Ascending aorta (tissue), 2 donors: ENCODE measurements at places on chromosomes 1 and 21.

GRCh38 chr1:81113688-81114087 is 687.0 kb upstream of the ADGRL2 start:
- no peak for DNase-seq
- no peak overlapping the region for H3K4me3 ChIP-seq
- no peaks in the 10 kb centered on the region for H3K4me1 ChIP-seq
- H3K27me3 ChIP-seq, result no peaks in the 10 kb centered on the region
- no peak overlapping the region for H3K27ac ChIP-seq

DNA sequence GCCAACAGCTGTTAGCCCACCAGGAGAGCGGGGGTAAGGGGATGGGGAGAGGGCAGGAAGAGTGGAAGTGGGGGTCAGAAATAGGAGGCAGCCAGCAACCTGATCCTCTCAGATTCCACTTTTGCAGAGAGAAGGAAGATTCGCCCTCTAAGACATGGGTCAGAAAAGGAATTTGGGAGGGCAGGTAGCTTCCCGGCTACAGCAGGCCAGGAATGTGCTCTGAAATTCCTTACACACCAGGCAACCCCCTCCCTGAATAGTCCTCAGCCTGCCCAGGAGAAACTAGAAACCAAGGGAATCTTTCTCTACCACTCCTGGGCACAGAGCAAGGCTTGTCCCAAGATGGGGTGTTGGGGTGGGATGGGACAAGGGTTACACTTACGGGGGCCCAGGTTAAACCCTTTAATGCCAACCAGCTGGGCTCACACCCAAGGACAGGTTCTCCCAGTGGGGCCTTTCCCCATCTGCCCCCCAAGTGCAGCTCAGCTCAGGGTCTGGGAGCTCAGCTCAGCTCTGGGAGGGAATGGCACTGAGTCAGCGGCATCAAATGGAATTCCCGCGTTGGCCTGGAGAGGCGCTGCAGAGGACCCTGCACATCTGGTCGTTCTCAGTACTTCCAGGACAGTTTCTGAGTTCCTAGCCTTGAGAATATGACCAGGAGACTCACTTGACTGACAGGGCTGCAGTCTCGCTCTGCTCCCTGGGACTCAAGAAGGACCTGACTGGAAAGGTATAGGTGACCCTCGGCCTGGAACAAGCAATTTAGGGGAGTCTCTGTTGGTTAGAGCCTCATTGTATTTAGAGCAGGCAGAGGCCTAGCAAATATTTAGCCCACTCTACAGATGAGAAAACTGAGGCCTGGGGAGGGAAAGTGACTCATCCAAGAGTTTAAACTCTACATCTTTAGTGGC is 761 bp downstream of the TNNT2 start:
- H3K4me3 ChIP-seq, result no peak overlapping the region
- DNase-seq, result no peak
- no peaks in the 10 kb centered on the region for H3K4me1 ChIP-seq
- H3K27me3 ChIP-seq, result no peaks in the 10 kb centered on the region
- H3K27ac ChIP-seq, result no peak overlapping the region
- no peaks in the 10 kb centered on the region for H3K36me3 ChIP-seq

DNA sequence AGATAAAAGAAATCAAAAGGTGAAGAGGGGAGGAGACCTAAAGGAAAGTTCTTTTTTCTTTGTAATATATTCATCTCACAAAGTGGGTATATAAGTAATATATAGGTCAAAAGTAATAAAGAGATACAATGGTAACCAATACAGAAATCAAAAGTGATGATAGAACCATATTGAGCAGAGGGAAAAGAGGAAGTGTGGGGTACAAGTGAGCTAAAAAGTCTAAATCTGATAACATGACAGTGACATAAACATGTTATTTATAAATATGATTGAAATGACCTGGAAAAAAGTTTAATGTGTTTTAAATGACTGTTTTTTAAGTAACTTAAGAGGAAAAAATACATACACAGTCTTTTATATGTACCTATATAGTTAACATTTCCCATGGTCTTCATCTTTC is 70.5 kb downstream of the MRPL39 start:
- H3K27me3 ChIP-seq, result no peaks in the 10 kb centered on the region
- H3K4me3 ChIP-seq, result no peak overlapping the region
- no peak overlapping the region for H3K27ac ChIP-seq
- H3K4me1 ChIP-seq, result no peaks in the 10 kb centered on the region
- H3K36me3 ChIP-seq, result no peaks in the 10 kb centered on the region

- H3K36me3 ChIP-seq, result peaks cover 5% of the 10 kb centered on the region
- peak overlapping the region; percentile 33 for H3K4me3 ChIP-seq
- no peak for DNase-seq
- peak overlapping the region; percentile 29 for H3K27ac ChIP-seq
- no peaks in the 10 kb centered on the region for H3K27me3 ChIP-seq
These were observed 5.3 kb downstream of the ARF1 start for GRCh38 chr1:228087771-228088251.

DNA sequence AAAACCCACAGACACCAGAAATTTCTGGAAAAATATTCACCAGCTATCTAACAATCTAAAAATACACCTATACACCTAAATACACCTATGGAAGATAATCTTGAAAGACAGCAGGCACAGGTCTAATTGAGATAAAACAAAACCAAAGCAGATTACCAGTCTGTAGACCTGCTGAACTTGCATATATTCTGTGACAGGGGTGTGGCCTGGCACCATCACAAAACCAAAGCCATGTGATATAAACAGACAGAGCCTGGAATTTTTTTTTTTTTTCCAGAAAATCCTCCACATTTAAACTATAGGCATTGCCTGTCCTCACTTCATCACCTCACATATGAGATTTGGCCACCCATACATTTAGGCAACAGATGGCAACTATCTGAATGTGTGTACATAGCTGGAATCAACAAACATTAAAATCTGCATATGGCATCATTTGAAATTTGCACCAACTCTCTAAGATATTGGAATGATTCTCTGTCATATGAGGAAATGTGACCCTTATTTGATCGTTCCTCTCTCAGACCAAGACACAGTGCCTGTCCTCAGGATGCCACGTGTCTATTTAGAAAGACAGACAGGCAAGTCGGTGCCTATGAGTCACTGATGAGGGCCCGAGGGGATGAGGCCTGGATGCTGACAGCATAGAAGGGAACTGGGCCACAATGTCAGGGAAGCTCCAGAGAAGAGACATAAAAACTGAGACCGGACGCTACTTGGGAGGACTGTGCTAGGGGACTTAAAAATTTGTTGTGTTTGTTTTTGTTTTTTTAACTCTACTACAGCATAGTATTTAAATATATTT is 32.6 kb downstream of the NMNAT2 start:
- no peak for DNase-seq

GRCh38 chr21:33938381-33938780 is 22.8 kb upstream of the ATP5PO start:
- no peaks in the 10 kb centered on the region for H3K27me3 ChIP-seq
- no peaks in the 10 kb centered on the region for H3K4me1 ChIP-seq
- H3K4me3 ChIP-seq, result no peak overlapping the region
- no peak overlapping the region for H3K27ac ChIP-seq

GRCh38 chr1:205630241-205630640 is 1.6 kb downstream of the ELK4 start:
- peaks cover 21% of the 10 kb centered on the region for H3K4me1 ChIP-seq
- H3K27ac ChIP-seq, result peak overlapping the region; percentile 89
- no peaks in the 10 kb centered on the region for H3K27me3 ChIP-seq
- DNase-seq, result no peak

- no peak for DNase-seq
- peaks cover 35% of the 10 kb centered on the region for H3K36me3 ChIP-seq
- H3K4me3 ChIP-seq, result no peak overlapping the region
These were observed 5.4 kb downstream of the RUSC1 start for GRCh38 chr1:155326020-155326526.

- H3K4me3 ChIP-seq, result no peak overlapping the region
- no peaks in the 10 kb centered on the region for H3K27me3 ChIP-seq
- DNase-seq, result no peak
- peaks cover 7% of the 10 kb centered on the region for H3K36me3 ChIP-seq
These were observed 15.4 kb downstream of the CTH start for GRCh38 chr1:70426154-70427131.

GRCh38 chr1:225449774-225450173 is 21.9 kb upstream of the LBR start:
- no peak for DNase-seq
- H3K27me3 ChIP-seq, result no peaks in the 10 kb centered on the region
- H3K4me1 ChIP-seq, result peaks cover 2% of the 10 kb centered on the region
- H3K4me3 ChIP-seq, result no peak overlapping the region
- no peaks in the 10 kb centered on the region for H3K36me3 ChIP-seq

DNA sequence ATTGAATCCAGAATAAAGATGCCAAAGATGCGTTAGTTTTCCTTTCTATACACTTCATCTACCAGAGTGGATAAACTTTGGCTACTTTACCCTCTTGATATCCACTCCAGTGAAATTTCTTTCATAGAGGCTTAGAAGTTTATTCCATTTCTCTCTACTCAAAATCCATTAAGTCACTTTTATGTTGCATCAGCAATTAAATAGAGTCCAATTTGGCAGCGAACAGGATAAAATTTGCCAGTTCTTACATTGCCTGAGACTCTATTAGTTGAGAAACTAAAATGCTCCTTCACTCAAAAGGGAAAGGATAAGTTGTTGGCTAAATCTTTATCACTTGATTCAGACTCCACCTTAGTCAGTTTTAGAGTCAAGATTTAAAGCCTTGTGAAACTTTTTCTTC is 57.9 kb downstream of the ACBD6 start:
- no peaks in the 10 kb centered on the region for H3K36me3 ChIP-seq
- H3K27me3 ChIP-seq, result no peaks in the 10 kb centered on the region
- no peaks in the 10 kb centered on the region for H3K4me1 ChIP-seq
- H3K4me3 ChIP-seq, result no peak overlapping the region
- H3K27ac ChIP-seq, result no peak overlapping the region
- DNase-seq, result no peak

DNA sequence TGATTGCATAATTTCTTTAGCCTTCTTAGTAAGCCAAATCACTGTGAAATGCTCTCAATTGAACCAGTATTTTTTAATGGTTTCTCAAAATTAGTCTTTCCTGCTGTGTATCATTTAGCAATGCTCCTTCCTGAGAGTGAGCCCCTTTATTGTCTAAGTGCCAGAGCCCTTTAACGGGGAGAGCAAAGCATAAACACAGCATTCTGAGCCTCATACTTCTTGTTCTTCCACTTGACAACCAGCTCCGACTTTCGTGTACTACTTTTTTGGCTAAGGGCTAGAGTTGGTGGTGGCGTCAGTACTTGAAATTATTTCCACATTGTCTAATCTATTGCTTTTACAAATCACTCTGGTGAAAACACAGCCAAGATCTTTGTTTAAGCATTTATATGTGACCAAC is 299.0 kb downstream of the TPR start:
- DNase-seq, result no peak
- no peak overlapping the region for H3K4me3 ChIP-seq
- peak overlapping the region; percentile 62 for H3K27ac ChIP-seq
- H3K27me3 ChIP-seq, result no peaks in the 10 kb centered on the region
- peaks cover 7% of the 10 kb centered on the region for H3K36me3 ChIP-seq
- H3K4me1 ChIP-seq, result peaks cover 2% of the 10 kb centered on the region

DNA sequence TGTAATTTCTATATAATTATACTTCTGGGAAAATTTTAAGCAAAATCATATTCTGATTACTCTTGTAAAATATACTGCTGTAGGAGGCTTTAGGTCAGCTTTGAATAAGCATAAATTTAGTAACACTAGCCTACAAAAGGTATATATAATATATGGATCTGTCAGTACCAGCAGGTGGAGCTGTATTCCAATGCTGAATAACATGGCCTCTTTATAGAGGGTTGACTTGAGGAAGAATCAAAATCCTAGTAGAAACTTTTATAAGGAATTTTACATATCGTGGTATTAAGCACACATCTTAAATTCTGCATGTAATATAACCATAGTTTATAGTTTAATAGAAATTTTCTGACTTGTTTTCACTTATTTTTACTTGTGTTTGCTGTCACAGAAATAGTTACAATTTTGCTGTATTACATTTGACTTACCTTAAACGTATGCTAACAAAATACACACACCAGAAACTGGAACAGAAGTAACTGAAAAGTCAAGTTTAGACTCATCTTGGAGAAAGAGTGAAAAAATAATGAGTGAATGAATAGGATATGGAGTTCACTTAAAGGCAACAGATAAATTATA is 79.3 kb downstream of the HMCN1 start:
- no peak for DNase-seq
- no peak overlapping the region for H3K4me3 ChIP-seq
- peaks cover 8% of the 10 kb centered on the region for H3K4me1 ChIP-seq

GRCh38 chr21:39681257-39681656 is 63.7 kb upstream of the IGSF5 start:
- no peaks in the 10 kb centered on the region for H3K27me3 ChIP-seq
- no peak for DNase-seq
- no peaks in the 10 kb centered on the region for H3K4me1 ChIP-seq
- no peaks in the 10 kb centered on the region for H3K36me3 ChIP-seq
- no peak overlapping the region for H3K4me3 ChIP-seq

DNA sequence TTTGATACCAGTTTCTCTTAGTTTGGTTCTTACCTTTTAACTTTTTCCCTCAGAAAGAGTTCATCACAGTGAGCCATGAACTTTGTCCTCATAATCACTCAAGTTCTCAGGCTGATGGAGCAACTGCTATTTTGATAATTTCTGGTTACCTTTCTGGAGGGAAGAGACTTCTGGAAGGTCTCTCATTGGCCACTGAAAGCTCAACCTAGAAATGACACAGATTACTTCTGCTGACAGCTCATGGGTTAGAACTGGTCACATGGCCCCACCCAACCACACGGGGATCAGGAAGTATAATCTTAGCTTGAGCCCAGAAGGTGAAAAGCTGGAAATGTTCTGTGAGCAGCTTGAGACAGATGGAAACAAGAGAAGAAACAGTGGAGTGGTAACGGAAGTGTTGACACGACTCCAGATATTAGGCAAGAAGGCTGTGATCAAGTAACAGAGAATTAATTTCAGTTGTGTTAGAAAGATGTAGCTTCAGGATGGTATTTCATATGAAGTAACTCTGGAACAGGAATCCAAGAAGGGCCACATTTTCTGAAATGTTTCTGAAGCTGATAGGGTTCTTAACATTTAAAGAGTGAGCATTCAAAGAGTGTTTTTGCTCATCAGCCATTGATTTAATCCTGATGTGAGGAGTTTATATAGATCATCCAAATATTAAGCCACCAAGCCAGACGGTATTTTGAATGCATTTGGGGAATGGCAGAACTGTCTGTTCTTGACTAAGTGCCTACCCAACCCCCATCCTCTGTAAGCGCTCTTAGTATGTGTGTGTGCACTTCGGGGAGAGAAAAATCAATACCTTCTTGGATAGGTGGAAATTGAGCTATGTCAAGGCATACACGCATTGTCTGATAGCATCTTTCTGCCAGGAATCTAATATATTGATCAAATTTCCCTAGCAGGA is 21.9 kb upstream of the XPR1 start:
- no peaks in the 10 kb centered on the region for H3K27me3 ChIP-seq
- H3K4me1 ChIP-seq, result no peaks in the 10 kb centered on the region
- H3K27ac ChIP-seq, result no peak overlapping the region
- H3K4me3 ChIP-seq, result no peak overlapping the region

DNA sequence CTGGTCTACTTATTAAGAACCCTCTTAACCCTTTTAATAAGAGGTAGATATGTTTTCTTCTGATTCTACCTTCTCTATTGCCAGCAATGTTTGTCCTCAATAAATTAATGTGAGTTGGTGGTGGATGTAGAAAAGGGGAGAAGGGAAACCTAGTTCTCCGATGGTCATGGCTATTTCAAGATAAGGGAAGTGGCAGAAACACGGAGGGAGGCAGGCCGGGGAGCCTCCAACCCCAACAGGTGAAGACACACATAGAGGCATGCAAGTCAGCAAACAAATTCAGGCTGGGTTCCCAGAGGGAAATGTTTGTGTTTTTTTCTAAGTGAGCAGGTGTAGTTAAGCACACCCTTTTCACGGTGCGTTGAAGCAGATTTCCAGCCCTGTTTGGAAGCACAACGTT is 31.0 kb upstream of the CLDN14 start:
- no peak overlapping the region for H3K4me3 ChIP-seq
- no peaks in the 10 kb centered on the region for H3K27me3 ChIP-seq
- no peaks in the 10 kb centered on the region for H3K36me3 ChIP-seq
- DNase-seq, result no peak
- H3K27ac ChIP-seq, result no peak overlapping the region
